ENCODE measurements at places on chromosomes 7 and 10.

DNA sequence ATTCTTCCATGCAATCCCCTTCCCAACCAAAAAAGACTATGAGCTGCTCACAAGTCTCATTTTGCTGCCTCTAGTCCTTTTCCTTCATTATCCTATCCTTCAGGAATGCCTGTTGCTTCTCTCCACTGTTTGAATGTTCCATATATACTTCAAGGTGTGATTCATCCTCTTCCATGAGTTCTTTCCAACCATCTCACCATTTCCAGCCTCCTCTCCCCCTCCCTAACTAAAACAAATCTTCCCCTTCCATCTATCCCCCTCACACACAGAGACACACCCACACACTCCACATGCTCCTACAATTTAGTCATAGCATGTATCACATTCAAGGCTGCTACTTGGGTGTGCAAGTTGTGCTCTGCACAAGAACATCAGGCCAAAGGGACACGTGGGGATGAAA is 254.3 kb downstream of the DYNC1I1 start:
- no peak for DNase-seq

DNA sequence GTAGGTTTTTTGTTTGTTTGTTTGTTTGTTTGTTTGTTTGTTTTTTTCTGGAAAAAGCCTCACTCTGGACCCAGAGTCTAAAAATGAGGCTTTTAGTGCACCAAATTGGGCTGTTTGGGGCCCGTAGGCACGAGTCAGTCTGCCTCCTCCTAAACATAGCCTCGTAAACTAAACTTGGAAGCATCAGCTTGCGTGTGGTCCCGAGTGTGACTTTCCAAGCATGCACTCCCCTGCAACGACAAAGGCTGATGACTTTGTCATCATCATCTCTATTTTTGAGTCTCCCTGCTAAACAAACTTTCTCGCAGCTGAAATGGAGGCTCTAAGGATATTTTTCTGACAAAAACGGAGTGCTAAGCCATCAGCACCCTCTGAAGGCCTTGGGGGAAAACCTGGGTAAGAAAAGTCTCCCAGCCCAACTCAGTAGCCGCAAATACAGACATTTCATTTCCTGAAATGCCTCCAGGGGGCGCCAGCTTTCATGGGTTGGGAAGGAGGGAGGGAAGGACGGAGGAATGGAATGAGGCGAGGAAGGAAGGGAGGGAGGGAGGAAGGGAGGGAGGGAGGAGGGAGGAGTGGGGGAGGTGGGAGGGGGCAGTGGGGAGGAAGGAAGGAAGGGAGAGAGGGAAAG is 245.9 kb downstream of the KCNMA1 start:
- DNase-seq: peak; percentile 81

DNA sequence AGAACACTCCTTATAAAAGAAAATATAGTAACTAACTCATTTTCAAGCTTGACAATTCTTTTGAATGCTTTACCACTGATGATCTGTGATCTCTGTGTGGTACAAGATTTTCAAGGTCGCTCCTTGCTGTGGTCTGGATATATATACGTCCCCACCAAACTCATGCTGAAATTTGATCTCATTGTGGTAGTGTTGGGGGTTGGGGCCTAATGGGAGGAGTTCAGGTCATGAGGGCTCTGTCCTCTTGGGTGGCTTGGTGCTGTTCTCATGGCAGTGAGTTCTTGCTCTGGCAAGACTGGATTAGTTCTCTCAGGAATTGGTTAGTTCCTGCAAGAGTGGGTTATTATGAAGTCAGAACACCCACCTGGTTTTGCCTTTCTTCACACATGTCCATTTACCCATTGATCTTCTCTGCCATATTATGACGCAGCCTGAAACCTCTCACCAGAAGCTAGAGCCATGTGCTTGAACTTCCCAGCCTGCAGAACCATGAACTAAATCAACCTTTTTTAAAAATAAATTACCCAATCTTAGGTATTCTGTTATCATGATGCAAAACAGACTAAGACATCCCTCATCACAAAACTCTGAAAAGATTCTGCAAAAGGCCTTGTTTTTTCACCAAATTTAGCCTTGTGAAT is 8.3 kb upstream of the EDRF1 start:
- no peak for DNase-seq

GRCh38 chr7:99631295-99632109 is 14.8 kb downstream of the ZSCAN25 start:
- peak; percentile 43 for DNase-seq

DNA sequence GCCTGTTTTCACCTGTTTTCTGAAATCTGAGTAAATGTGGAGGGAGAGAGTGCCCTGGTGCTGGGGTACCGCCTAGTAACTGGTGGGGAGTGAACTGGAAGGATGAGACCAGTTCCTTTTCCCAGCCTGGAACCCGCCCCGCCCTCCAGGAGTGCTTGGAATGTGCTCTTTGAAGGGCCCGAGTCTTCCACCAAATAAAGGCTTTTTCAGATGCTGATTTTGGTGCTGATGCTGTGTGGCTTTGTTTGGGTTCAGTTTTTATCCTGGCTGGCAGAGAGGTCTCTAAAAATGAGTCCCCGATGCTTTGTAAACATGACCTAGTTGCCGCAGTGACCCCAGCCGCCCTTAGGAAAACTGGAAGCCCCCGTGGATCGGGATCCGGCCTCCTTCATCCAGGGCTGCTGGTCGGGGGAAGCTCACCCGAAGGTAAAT is 25.9 kb downstream of the FOXK1 start:
- no peak for DNase-seq

GRCh38 chr7:38846280-38846679 is 62.7 kb downstream of the VPS41 start:
- DNase-seq: no peak

- no peak for DNase-seq
These were observed 94.8 kb downstream of the POLL start for GRCh38 chr10:101493249-101493648.

- no peak for DNase-seq
These were observed 443.0 kb upstream of the MGMT start for GRCh38 chr10:129024046-129024445.

GRCh38 chr7:55113760-55114540 is 95.1 kb downstream of the EGFR start:
- DNase-seq: no peak

GRCh38 chr7:12771378-12771877 is 84.0 kb downstream of the ARL4A start:
- DNase-seq: peak; percentile 83

Measured in NCI-H526 (cell line).